ENCODE measurements at places on chromosomes 16 and 17.

DNA sequence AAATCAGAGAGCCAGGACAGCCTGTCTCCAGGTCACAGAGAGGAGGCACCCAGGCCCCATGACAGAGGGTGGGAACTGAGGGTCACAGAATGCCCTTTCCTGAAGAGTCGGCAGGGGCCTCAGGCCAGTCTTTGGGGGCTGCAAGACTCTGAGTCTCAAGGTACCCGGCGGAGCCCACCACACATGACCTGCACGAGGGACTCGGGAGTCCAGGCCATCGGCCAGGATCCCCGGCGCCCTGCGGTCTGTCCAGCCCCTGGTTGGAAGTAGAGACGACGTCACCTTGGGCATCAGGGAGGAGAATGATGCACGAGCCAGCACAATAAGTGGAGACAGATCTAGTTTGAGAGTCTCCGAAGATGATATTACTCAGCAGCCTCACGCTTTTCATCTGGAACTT is 234.7 kb upstream of the SDK2 start:
- DNase-seq = no peak

DNA sequence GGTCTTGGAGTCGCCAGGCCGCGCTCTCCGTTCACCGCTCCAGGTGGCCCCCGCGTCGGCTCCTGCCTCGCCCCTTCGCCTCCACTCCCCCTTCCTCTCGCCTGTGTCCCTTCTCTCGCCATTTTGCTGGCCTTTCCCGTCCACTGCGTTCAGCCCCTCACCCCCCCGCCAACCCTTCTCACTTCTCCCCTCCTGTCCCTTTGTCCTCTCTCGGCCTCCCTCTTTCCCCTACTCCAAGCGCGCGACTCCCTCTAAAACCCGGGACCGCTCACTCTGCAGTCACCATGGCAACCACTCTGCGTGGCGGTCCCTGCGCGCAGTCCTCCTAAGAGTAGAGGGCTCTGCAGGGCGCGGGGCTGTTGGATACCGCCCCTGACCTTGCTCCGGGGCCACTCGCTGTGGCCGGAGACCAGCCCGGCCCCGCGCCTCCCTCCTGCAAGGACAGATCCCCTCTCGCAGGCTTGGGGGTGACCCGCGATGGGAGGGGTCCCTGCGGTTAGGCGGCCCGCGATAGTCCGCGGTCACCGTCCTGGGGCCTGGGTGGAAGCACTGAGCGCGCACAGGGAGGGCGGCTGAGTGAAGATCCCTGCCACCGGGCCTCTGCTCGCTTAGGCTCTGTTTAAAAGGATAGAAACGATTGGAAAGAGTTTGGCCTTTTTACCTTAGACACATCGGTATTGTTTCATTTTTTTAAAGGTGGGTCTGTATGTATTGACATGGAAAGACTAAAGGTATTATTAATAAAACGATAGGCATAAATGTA is 454 bp downstream of the CCDC40 start:
- DNase-seq = no peak

DNA sequence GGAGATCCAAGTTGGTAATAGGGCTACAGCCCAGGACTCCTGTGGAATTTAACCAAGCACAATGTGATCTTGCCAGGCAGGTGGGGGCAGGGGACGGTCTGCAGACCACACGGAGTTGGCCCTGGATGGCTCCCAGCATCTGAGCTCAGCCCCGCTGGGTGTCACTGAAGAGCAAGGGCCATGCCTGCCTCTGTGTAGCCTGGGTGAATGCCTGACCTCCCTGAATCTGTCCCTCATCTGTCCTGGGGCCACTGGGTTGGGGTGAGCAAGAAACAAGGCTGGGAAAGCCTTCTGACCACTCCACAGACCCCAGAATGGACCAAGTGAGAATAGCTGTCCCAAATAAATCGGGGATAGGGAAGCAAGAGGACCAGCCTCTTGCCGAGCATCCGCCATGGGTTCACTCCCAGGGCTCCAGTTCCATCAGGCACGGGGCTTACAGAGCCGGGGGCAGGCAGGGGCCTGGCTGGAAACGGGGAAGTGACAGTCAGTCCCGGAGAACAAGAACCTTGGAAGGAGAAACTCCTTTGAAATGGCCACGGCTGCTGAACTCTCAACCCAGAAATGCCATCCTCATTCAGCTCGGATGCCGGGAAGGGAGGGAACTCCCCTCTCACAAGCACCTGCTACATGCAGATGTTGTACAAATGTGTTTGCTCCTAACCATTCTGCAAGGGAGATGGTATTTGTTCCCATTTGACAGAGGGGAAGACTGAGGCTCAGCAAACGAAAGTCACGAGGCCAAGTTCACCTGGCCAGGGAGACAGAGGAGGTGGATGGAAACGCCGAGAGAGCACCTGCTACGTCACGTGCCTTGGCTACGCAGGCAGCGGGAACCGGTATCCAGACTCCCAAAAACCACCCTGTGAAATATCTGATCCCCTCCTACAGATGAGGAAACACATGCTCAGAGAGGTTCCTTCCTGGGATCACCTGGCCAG is 50.0 kb downstream of the RMI2 start:
- DNase-seq = no peak

GRCh38 chr17:41678907-41679739 is 9.6 kb upstream of the EIF1 start:
- no peak for DNase-seq

- no peak for DNase-seq
Observed at GRCh38 chr16:51134269-51134812, 16.7 kb downstream of the SALL1 start.

DNA sequence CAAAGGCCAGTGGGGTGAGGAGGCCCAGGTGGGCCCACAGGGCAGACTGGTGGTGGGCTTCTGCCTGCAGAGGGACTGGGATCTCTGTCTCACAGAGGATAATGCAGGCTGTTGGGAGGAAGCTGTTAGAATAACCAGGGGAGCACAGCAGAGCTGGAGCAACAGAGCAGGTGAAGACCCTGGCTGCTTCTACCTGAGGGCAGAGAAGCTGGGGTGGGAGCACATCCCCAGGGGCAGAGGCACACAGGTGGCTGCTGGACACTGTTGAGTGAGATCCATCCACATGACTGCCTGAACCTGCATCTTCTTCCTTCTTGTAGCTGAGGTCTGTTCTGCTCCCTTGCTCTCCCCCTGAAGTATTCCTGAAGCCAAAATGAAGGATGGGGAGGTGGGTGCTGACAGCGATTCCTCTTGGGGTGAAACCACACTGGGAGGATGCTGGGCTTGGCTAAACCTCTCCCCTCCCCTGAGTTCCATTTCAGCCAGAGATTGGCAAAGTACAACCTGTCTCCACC is 1725.0 kb downstream of the TP53TG3F start:
- DNase-seq = no peak

DNA sequence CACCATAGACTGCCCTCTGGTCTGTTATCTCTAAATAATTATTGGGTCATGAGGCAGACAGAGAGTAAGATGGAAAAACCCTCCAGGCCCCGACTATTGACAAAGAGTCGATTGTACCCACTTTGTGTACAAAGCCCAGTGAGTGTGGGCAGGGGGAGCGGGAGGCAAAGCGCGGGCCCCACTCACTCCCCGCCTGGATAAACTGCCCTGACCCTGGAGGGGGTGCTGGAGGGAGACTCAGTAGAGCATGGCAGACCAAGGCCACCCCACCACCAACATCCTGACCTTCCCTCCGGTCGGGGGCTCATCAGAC is 11.2 kb upstream of the CPSF4L start:
- DNase-seq = no peak

DNA sequence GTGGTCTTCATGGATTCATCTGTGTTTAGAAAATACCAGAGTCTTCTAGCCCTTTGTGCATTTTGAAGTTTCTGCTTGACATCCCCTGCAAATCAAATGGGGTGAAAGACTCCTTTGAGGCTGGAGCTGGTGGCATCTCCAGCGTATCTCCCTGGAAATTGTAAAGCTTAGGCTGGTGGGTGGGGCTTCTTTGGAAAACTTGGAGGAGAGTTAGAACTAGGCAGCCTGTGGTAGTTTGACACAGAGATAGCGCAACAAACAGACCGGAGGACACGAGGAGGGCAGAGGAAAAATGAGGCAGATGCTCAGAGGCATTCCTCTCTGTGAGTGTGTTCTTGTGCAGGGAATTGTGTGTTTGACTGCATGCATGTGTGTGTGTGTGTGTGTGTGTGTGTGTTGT is 116.3 kb downstream of the IRX5 start:
- no peak for DNase-seq

GRCh38 chr16:49055824-49056545 is 225.7 kb downstream of the CBLN1 start:
- DNase-seq = no peak

DNA sequence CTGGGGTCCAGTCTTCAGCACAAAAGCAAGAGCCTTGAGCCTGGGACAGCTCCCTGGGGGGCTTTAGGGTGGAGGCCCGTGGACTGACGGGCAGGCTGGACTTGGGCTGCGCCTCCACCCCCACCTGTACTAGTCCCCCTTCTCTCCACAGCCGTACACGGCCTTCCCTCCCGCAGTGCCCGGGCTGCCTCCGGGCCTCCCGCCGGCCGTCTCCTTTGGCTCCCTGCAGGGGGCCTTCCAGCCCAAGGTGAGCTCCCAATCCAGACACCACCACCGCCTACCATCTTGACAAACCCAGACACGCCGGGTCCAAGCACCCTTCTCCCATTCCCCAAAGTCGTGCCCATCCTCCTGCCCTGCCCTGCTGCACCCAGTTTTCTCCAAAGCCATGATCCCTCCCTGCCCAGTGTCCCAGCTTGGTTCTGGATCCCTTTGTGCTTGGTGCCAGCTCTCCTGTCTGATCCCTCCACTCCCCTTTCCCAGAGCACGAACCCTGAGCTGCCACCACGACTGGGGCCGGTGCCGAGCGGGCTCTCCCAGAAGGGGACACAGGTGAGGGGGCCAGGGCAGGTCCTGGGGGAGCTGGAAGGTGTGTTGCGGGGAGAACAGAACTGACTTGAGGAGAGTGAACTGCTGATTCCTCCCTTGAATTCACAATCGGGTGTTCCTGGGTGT is 7.1 kb downstream of the FBRS start:
- DNase-seq = no peak

GRCh38 chr16:28882551-28883160 is 4.4 kb downstream of the ATP2A1 start:
- no peak for DNase-seq

- no peak for DNase-seq
Observed at GRCh38 chr17:7654832-7655540, 4.3 kb downstream of the ATP1B2 start.

- no peak for DNase-seq
Observed at GRCh38 chr17:30271102-30271501, 20.6 kb downstream of the BLMH start.

- no peak for DNase-seq
Observed at GRCh38 chr17:55440391-55440790, 18.8 kb upstream of the MMD start.

DNA sequence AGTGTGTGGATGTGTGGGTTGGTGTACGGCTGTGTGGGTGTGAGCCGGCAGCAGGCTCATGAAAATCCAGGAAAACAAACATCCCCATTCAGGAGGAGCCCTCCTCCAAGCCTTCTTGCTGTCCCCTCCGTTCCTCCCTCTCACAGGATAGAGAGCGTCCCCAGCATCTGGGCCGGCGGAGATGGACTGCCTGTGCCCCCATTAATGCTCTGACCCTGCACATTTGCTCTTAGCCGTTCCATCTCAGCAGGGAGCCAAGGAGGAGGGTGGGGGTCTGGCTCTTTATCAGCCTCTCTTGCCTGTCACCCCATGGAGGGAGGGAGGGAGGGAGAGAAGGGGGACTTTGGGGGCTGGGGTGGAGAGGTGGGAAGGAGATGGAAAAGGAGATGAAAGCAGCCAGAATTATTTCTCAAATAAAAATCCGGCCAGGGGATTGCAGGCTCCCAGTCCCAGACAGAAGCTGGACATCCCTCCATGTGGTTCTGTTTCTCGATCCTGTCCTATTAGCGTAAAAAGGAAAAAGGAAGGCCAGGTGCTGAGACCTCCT is 240.0 kb upstream of the ZFHX3 start:
- no peak for DNase-seq

GRCh38 chr16:55323637-55324271 is at the start of gene IRX6:
Gene IRX6, plus strand, starts transcription at chr16:55324203. Its CDS starts 889 bp downstream, at chr16:55325092.
- no peak for DNase-seq

- DNase-seq = no peak
Observed at GRCh38 chr17:39212841-39213480, 12.8 kb downstream of the STAC2 start.

DNA sequence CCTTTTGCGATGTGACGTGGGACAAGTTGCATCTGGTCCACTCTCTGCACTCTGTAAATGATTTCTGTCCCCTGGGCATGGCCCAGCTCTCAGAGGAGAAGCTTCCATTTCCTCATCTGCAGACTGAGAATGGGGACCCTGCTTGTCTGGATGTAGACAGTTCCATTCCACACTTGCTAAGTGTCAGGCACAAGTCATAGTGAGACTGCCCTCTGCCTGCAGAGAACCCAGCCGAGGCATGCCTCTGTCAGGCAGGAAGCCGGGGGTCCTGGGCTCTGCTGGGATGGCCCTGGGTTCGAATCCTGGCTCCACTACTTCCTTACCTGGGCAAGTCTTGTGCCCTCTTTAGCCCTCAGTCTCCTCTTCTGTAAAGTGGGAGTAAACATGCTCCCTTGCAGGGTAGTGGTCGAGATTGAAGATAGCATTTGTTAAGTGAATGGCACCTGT is 4.1 kb downstream of the MAP2K3 start:
- no peak for DNase-seq

DNA sequence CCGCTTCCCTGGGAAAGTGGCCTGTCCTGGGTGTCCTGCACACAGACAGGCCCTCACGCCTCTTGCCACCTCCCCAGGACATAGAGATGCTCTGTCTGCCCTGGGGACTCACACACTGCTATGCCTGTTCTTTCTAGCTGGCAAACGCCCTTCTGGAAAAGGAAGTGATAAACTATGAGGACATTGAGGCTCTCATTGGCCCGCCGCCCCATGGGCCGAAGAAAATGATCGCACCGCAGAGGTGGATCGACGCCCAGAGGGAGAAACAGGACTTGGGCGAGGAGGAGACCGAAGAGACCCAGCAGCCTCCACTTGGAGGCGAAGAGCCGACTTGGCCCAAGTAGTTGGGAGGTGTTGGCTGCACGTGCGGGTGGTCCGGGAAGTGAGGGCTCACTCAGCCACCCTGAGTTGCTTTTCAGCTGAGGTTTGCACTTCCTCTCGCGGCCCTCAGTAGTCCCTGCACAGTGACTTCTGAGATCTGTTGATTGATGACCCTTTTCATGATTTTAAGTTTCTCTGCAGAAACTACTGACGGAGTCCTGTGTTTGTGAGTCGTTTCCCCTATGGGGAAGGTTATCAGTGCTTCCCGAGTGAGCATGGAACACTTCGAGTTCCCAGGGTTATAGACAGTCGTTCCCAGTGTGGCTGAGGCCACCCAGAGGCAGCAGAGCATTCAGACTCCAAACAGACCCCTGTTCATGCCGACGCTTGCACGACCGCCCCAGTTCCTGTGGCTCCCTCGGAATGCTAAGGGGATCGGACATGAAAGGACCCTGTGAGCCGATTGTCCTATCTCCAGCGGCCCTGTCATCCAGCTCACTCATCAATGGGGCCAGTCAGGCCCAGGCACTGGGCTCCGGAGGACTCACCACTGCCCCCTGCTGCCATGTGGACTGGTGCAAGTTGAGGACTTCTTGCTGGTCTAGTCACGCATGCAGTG is 3.5 kb upstream of the RPL13 start:
- peak; percentile 68 for DNase-seq

All from amygdala (tissue), 56 donors.